RPMI7951 (cell line): ENCODE measurements at places on chromosomes 7 and 10.

GRCh38 chr10:11227103-11227502 is 209.4 kb downstream of the CELF2 start:
- no peak for DNase-seq

DNA sequence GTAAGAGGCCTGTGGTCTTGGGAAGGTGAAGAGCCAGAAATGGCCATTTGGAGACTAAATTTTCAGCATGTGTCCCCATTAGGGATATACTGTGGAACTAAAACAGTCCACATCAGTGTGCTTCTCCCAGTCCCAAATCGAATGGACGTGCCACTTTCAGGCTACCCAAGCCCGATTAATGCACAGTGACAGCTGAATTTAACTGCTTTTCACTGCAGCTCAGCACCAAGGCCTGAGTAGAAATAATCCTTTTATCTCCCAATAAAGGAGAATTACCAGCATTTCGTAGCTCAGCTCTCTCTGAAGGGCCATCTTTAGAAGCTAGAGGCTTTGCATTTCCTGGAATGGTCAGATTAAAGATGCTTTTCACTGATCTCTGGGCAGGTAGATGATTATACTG is 183.3 kb downstream of the NPSR1 start:
- no peak for DNase-seq

GRCh38 chr7:74554178-74554577 is 100.5 kb downstream of the GTF2IRD1 start:
- DNase-seq = no peak

DNA sequence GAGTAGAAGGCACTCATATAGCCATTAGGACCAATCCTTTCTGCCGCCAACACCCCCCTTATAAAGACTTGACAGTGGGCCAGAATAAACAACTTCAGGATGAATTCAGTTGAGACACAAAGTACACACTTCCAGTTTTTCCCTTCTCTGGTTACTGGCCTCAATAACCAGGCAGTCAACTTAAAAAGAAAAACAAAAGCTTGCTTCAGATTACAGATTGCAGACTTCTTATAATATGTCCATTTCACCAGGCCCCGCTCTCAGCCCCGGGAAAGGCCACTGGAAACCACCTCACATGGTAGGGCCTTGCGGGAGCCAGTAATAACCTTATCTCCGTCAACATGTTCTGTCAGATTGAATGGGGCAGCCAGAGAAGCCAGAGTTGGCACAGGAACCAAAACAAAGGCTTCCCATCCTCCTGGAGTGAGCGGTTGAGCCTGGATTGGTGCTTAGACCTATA is 108.8 kb downstream of the EGFR start:
- DNase-seq = peak; percentile 86

- DNase-seq = peak; percentile 71
Measured at GRCh38 chr7:106205621-106206222, 79.1 kb downstream of the NAMPT start.

DNA sequence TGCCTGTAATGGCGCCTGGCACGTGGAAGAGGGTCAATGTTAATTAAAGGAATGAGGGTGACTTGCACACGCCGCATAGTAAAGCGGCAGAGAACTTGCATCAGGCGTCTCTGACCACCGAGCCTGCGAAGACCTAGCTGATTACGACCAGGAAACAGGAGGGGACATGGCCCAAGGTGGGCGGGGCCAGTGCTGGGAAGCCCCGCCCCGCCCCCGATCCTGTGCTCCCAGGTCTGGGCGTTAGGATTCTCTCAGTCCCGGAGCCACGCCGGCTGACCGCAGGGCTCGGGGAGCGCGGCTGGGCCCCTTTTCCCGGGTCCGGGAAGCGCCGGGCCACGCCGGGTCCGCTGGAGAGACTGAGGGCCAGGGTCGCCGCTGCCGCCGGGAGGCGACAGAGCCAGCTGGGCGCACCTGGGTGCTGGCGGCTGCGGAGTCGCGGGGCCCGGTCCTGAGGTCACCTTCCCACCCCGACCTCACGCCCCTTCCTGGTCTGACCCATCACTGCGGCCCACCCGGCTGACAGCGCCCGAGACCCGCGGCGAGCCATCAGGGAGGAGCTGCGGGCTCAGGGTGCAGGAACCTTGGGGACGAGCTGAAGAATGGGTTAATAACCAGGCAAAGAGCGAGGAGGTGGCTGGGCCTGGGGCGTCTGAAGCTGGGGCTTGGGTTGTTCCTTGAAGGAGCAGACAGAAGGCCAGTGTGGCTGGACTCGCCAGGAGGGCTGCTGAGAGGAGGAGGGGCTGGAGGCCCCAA is 23.0 kb upstream of the GRID1 start:
- DNase-seq = no peak

DNA sequence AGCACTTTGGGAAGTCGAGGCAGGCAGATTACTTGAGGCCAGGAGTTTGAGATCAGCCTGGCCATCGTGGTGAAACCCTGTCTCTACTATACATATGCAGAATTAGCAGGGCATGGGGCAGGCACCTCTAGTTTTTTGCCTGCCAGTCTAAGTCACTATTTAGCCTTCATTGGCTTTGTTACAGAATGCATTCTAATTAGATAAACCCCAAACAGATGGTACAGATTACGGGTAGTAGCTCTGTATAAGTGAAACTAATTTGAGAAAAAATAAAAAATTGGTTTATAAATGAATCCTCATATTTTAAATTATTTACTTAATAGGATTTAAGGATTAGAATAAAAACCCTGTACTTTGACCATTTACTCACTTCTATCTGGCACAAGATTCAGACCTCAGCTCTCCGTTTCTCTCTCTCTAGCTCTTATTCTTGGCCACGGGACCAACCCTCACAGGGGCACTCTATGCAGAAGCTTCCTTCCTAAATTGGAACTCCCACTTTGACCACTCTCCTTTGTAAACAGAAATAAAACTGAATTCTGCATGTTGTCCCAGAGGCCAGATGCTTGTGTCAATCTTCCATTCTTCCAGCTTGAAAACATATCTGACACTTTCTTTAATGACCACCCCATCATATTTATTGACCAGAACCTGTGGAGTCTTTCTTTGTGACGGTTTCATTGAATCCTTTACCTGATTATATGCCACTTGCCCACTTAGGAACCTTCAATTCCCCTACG is 26.8 kb downstream of the BET1 start:
- peak; percentile 28 for DNase-seq

- peak; percentile 86 for DNase-seq
Measured at GRCh38 chr7:28062197-28062991, 118.2 kb downstream of the JAZF1 start.

DNA sequence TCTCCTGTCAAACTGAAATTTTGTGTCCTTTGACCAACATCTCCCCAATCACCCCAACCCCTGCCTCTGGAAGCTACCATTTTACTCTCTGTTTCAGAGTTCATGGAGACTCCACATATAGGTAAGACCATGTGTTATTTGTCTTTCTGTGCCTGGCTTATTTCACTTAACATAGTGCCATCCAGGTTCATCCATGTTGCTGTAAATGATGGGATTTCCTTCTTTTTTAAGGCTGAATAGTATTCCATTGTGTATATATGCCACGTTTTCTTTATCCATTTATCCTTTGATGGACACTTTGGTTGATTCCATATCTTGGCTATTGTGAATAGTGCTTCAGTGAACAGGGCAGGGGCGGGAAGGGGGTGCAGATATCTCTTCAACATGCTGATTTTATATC is 18.0 kb upstream of the FBXW4 start:
- DNase-seq = no peak

GRCh38 chr7:114264023-114264422 is 150.6 kb upstream of the FOXP2 start:
- DNase-seq = no peak

GRCh38 chr10:126210051-126210651 is 178.1 kb downstream of the ADAM12 start:
- DNase-seq = peak; percentile 17

DNA sequence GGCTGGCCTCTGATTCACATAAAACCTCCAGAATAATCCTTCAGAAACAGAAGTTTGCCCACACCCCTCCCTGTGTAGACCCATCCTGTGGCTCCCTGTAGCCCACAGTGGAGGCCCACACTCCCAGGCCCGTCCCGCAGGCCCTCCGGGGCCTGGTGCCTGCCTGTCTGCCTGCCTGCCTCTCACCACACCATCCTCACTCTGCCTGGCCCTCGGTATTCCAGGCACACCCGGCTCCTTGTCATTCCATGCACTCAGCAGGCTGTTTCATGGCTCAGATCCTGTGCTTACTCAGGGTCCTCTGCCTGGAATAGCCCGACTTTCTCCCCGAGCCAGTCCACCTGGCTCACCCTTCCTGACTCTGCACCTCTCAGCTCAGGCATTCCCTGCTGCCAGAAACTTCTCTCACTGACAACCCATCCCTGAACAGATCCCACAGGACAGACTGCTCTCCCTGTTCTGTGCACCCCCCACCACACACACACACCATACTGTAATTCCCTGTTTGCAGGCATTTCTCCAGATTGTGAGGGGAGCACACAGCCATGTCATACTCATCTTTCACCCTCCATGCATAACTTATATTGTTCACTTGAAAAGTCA is 498.0 kb upstream of the ZMIZ1 start:
- DNase-seq = no peak

GRCh38 chr10:35019041-35020024 is 70.8 kb downstream of the CUL2 start:
- DNase-seq = no peak

DNA sequence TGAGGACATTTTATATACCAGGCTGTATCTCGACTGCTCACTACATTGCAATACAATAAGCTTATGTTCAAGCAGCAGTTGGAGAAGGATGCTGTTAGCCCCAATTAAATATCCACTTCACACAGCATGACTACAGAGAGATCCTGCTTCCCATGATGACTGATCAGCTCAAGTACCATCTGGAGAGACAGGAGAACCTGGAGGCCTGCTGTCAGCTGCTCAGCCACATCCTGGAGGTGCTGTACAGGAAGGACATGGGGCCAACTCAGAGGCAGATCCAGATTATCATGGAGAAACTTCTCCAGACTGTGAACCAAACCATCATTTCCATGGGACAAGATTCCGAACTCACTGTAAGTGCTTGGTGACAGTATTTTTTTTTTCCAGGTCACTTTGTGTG is 22.5 kb downstream of the RNF133 start:
- no peak for DNase-seq

GRCh38 chr7:43211286-43211685 is 98.8 kb downstream of the HECW1 start:
- peak; percentile 37 for DNase-seq

- DNase-seq = no peak
Measured at GRCh38 chr7:28266402-28266801, 85.8 kb upstream of the JAZF1 start.
